ENCODE measurements at places on chromosomes 1 and 21.

GRCh38 chr21:21156957-21157356 lies 158.7 kb downstream of the NCAM2 start:
- no peak for DNase-seq

DNA sequence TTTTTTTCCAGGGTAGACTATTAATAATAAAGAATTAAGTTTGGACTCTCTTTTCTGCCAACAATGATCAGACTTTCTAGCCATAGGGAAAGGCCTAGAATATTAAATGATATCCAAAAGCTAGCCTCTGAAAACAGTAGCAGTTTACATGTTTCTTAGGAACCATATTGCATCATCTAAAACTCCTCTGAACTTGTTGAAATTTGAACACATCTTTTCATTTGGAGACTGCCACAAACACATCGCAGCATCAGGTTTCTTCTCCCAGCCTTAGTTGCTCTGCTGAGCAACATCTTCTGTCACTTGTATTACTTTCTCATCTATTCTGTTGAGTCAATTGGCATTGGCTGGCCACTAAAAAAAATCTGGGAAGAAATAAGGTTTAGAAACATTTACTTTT lies 63.2 kb upstream of the GNG4 start:
- no peak for DNase-seq

- no peak for DNase-seq
Observed at GRCh38 chr1:246032031-246032551, 475.0 kb downstream of the SMYD3 start.

DNA sequence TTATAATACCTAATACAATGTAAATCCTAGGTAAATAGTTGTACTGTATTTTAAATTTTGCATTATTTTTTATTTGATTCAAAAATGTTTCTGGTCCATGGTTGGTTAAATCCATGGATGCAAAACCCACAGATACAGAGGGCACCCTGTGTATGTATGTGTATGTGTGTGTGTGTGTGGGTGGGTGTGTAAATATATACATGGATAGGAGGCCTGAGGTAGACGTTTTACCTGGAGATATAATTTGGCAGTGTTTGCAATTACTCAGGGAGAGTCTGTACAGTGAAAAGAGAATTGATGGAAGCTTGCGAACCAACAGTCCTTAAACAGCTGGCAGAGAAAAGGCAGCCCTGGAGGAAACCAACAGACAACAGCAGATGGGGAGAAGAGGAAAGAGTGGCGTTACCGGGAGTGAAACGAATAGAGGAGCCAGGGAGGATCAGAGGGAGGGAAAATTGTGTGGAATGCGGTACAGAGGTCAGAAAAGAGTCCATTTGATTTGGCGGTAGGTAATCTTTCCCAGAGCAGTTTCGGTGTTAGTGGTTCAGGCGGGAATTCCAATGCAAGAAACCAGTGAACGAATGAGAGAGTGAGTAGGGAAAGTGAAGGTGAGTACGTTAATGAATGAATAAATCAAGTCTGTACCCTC lies 47.9 kb upstream of the NBL1 start:
- no peak for DNase-seq

DNA sequence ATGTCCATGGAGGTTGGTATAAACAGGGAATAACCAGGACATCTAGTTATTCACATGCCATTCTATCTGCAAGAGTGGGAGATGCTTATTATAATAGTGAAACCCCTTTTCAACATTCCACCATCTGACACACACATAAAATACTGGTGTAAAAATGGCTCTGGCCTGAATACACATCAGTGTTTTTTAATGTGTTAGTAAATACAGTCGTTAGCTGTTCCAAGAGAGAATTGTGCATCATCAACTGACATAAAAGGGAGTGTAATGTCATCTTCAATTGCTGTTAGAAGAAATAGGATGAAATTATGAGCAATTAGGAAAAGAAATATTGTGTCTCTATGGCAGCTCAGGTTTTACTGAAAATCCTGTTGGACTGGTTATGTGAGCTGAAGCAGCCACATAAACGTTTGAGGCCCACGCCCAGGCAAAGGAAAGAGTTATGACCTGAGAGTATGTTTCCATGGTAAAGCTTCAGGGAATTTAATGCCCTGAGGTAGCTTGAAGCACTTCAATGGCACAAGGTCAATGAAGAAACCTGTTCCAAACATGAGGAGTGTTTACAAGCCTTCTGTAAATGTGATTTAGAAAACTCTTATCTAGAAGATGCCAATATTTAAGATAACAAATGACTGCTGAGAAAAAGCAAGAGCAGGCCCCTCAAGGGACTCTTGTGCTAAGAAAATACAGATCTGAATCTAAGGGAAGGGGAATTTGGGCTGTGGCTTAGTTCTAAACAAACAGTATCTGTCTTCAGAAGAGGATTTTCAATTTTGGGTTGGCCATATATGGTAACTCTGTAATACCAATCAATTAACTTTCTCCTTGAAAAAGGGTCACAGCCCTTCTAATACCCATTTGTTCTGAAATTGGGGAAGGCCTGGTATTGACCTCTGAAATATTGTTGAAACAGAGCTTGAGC lies 384.3 kb downstream of the SEC16B start:
- no peak for DNase-seq

GRCh38 chr21:46428987-46429710 lies 29.5 kb upstream of the DIP2A start:
- DNase-seq = no peak

DNA sequence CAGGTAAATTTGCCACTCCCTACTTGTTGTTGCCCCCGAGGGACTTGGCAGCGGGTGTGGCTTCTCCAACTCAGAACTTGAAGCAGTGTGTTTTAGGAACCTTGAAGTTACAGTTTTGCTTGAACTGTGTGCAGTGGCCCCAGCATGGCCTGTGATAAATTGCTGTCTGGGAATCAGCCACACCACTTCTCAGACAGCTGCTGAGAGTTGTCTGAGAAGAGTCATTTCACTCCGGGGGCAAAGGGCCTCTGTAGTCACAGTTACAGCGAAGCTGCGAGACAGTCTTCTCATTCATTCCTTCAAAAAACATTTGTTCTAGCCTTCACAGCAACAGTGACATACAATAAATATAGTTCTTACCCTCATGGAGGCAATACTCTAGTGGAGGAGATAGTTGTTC lies 70.3 kb downstream of the PROX1 start:
- DNase-seq = no peak

DNA sequence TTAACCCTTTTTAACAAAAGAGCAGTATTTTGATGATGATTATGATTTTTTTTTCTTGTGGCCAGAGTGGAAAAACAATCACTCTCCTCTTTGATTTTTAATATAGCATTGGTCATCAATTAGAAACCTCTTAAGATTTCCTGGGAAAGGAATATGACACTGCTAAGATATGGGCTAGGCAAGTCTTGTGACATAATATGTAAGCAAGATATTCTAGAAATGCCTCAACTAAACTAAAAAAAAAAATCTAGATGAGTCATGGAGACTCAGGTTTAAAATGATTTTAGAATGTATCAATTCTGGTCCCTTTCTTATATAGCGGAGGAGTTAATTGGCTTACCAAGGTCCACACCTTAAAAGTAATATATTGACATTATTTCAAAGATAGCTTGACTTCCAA lies 60.3 kb upstream of the JUN start:
- no peak for DNase-seq

GRCh38 chr1:228552596-228553176 lies 65.5 kb downstream of the RNF187 start:
- no peak for DNase-seq

- DNase-seq = no peak
Observed at GRCh38 chr1:9182784-9183257, 51.8 kb upstream of the H6PD start.

DNA sequence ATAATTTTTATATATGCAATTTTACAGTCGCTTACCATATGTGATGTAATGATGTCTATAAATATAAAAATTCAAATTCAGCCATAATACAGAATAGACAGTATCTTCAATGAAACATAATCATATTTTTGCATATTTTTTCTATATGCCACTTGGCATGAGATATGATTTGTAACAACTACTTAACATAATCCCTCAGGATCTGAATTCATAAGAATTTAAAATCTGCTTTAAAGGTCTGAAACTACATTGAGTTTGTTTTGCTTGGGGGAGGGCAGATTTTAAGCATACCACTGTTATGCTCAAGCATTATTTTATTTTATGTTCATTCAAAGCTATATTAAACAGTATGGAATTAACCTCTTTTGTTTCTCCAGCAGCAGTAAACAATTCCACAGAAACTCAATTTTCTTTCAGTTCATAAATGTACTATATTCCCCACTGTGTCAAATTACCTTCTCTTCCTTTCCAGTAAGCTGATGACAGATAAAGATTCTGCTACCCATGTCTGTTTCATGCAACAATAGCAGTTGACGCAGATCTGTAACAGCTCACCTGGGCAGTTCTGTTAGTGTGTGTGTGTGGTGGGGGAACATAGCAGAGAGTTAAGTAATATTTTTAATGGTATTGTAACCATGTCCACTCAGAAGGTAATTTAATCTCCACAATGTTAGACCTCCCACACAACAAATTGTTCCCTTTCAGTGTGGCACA lies 224.8 kb downstream of the NTNG1 start:
- no peak for DNase-seq

DNA sequence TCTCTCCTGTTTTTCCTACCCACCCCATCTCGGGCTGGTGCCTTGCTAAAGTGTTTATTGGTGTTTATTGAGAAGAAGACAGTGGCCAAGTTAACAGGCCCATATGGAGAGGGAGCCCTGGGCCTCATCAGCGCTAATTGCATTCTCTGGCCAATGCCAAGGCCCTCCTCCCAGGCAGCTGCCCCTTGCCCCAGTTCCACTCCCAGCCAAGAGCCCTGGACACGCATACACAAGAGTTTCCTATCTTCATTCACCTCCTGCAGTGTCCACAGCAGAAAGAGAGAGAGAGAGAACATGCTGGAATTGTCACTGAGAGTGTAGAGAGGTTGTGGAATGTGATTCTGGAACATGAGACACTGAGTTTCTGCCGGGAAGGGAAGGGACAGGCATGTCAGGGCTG lies 25.4 kb upstream of the VWA5B1 start:
- no peak for DNase-seq

DNA sequence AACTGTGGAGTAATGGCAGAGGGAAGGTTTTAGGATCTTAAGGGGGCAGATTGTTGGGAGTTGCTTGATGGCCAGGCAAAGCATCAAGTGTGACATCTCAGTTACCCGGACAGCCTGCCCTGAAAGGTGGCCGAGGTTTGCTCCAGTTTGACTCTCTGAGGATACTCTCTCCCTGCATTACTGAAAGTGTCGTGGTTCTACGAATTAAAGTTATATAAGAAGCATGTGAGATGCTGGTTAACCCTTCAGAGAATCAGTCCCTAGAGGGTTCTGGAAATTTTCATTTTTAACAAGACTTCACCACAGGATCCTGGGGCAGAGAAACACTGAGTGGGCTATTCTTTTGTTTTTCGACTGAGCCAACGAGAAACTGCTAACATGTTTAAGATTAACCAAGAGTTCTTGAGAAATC lies 689 bp upstream of the ZNF644 start:
- DNase-seq = no peak

GRCh38 chr1:99934801-99935200 lies 35.0 kb upstream of the SLC35A3 start:
- no peak for DNase-seq

DNA sequence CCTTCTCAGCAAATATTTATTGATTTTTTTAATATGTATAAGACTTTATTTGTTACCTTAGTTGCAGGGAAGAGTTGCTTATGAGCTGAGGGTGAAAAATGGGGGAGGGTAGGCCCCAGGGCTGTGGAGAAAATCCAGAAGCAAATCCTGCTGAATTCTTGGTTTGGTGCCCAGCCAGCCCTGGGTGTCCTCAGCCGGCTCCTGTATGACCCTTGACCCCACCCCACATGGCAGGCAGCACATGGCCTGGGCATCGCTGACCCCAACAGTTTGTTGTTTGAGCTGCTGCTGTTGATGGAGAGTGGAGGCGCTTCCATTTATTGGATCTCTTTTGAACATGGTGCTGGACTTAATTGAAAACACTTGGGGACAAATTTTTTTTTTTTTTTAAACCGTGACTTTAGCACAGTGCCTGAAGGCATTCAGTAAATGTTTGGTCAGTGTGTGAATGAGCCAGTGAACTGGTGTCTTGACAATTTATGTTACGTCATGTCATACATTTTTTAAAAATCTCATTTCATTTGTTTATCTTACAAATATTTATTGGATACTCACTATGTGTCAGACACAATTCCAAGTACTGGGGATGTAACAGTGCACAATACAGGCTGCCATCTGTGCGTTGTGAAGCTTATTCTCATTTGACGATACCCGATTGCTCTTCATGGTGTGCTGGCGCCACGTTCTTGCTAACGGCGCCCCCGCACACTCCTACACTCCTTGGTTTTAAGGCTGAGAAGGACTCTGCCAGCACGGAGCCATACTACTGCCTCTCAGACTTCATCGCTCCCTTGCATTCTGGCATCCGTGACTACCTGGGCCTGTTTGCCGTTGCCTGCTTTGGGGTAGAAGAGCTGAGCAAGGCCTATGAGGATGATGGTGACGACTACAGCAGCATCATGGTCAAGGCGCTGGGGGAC lies 98.8 kb downstream of the MTR start:
- DNase-seq = no peak

DNA sequence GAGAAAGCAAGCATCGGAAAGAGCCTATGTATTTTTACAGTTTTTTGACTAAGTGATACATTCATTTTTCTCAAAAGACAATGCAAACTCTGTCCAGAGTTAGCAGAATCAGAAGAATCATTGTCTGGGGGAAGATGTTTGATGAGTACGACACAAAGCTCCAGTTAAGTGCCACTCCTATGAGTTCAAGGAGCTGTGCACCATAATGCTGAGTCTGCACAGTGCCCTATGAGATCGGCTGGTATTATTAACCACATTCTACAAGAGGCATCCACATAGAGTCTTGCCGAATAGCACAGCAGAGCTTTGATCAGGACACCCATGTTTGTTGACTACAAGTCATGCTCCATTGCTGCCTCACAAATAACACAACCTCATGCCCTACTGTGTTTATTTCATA lies 54.9 kb upstream of the RAP1GAP start:
- DNase-seq = no peak

GRCh38 chr1:174652569-174653280 lies 205.0 kb downstream of the GPR52 start:
- no peak for DNase-seq

GRCh38 chr1:10892138-10893065 lies 96.0 kb upstream of the CASZ1 start:
- no peak for DNase-seq
